ENCODE measurements at places on chromosomes 11 and 22.

DNA sequence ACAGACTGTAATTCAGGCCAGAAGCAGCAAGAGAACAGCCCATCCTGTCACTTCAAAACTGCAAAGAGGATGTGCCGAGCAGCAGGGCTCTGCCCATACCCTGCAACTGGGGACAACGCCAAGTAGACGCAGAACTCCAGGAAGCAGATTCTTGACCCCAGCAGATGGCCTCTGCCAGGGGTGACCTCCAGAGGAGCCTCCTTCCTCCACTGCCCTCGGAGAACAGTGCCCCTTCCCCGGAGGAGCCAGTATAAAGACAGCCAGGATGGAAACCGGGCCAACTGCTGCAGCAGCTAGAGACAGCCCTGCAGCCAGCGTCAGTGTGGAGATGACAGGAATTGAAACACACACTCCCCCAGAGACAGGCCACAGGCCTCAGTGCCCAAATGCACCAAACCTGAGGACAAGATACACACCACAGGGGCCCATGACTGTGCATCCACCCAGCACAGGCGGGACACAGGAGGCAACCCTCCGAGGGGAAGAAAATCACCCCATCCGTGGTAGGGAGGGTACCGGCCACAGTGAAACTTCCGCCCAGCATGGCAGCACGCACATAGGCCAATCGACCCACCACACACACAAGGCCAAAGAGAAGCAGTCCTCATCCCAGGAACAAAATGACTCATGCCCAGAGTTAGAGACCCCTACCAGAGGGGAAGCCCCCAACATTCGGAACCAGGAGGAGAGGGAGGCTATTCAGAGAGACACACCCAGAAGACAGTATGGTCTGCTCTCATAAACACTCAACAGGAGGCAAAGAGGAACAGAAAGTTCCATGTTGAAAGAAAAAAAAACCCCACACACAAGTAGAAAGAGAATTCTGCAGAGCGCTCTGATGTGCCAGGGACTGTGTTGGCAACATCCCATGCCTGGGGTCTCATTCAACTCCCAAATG, 5.6 kb downstream of the AHNAK start:
- ATAC-seq = peak; percentile 87

DNA sequence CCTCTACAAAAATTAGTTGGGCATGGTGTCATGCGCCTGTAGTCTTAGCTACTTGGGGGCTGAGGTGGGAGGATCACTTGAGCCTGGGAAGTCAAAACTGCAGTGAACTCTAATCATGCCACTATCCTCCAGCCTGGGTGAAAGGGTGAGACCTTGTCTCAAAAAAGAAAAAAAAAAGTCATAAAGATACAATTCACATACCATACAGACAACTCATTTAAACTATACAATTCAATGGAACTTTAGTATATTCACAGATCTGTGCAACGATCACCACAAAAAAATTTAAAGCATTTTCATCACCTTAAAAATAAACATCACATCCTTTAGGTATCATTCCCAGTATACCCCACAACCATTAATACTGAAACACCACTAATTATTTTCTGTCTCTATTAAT, 201.2 kb downstream of the PGR start:
- no peak for ATAC-seq

GRCh38 chr11:110990311-110990710, 255.2 kb upstream of the POU2AF2 start:
- ATAC-seq = no peak

- peak; percentile 94 for ATAC-seq
Measured at GRCh38 chr11:69166218-69167115, 10.7 kb downstream of the SMIM38 start.

DNA sequence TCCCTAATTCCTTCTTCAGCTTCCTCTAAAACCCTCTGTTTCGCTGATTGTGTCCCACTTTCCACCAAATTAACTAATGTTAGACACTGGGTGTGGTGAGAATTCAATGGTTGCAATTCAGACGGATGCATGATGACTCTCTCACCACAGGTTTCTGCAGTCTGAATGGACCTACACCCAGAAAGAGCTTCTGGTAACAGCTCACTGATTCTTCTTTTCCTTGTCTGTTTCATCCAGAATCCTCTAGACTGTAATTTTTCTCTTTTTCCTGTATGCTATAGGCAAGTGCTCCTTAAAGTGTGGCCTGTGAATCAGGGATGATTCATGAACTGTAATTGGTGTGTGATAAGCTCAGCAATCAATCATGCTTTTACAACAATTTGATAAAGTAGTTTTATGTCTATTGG, 18.1 kb downstream of the MMP10 start:
- no peak for ATAC-seq

DNA sequence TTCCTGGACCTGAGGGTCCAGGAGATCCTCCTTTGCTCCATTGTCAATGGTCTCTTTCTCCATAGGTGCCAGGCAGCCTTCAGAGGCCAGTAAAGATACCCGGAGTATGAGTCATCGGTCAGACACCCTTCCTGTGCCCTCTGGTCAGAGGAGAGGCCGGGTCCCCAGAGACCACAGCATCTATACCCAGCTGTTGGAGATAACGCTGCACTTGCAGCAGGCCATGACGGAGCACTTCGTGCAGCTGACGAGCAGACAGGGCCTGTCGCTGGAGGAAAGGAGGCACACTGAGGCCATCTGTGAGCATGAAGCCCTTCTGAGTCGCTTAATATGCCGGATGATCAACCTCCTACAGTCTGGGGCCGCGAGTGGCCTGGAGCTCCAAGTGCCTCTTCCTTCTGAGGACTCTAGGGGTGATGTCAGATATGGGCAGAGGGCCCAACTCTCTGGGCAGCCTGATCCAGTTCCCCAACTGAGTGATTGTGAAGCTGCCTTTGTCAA, at the start of gene ACCSL:
ACCSL (plus strand) TSS at position 51 of the 501 bp plus-strand sequence; CDS start at position 107, 56 bp downstream.
- no peak for ATAC-seq

Data from stimulated activated memory B cell treated with anti-CD40 and anti-IgM and Interleukin-4, amounts not matched to agents 10 μg/mL and 1 μg/mL and 100 μg/mL, for 72 hours (primary cell).